ENCODE measurements at places on chromosomes 7 and 10.

DNA sequence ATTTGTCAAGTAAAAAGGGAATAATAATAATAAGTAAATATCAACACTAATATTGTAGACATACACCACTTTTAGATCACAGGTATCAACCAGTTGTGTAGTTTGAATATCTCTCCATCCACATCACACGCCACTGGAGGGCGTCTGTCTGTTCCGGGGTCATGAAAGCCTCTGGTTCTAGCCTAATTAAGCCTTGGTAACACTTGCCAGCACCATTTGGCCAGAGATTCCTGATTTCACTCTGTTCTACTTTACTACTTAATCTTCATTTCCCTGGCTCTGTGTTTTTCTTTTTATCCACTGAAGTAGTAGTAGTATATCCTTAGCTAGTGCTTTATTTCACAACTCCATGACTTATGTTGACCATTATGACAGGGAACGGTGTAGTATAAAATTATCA, 285.6 kb upstream of the POM121L12 start:
- no peak for DNase-seq

DNA sequence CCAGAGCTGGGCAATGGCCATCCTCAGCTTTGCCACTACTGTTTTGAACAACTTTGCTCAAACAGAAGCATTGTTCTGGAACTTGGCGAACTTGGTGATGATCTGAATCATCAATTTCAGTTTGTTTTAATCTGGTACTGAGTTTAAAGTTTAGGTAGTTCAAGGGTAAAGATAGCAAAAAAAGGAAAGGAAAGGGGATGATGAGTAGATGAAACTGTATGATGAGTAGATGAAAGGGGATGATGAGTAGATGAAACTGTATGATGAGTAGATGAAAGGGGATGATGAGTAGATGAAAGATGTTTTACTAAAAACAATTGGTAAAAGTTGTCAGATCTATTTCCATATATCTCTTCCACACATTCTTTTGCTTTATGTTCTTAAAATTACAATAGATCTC, 737.0 kb downstream of the LRMDA start:
- no peak for DNase-seq

DNA sequence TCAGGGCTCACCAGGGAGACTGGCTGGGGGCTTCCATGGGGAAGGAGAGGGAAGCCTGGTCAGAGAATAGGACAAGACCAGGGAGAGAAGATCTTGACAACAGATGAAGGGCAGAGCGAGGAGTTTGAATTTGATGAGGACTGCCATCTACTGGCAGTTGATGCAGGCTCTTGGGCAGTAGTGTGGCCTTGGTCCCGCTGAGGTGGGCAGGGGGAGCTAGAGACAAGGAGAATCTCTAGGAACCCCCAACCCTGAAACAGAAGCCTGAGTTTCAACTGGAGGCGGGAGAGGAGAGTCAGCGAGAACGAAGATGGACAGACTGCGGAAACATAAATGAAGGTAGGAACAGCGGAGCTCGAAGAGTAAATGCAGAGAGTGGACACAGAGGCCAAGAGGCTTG, 81.0 kb downstream of the PPP1R3C start:
- DNase-seq, result no peak

- no peak for DNase-seq
These were observed 36.3 kb upstream of the MINDY3 start for GRCh38 chr10:15896654-15897053.

GRCh38 chr10:78516236-78516635, 482.6 kb downstream of the RPS24 start:
- DNase-seq, result no peak

GRCh38 chr7:6273917-6274630, 1.6 kb upstream of the CYTH3 start:
- DNase-seq, result no peak

DNA sequence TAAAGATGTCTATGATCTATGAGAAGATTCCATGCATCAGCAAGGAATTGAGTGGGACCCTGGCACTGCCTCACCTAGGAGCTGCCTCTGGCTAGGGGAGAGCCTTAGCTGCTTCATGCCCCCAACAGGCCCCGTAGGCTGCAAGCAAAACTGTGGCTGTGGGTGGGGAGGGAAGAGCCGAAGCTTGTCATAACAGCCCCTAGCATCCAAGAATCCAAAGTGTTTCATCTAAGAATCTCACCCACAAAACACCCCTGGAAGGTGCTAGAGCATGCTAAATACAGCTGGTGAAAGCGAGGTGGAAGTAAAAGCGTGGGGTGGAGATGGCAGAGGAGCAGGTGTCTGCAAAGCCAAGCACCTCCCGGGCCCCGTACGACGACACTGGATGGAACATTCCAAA, 87.5 kb upstream of the C1QL3 start:
- DNase-seq, result no peak

DNA sequence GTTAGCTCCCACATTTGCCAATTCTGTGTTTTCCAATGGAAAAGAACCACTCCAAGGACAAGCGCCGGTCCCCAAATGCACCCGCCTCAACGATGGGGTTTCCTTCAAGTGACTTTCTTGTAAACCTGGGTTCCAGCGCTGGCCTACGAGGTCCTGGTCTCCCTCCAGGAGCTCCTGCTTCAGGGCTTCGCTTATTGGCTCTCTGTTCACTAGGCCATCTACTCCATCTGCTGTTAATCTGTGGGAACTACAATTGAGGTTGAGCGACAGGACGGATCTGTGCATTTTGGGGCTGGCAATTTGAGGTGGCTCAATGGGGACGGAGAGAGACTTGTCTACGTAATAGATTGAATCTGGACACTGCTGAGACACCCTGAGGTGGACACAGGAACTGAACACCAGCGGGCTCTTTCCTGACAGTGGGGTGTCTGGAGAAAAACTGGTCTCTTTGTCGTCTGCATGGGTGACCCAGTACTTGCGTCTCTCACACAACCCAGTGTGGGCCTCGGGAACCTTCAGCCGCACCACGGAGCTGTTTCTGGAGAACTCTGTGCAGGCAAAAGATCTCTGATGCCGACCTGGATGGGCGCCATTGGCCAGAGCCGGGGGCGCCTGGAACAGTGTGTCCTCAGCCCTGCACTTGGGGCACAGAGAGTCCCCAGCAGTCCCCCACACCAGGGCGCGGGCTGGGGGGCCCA, 115.9 kb upstream of the ADAM12 start:
- DNase-seq, result peak; percentile 14

DNA sequence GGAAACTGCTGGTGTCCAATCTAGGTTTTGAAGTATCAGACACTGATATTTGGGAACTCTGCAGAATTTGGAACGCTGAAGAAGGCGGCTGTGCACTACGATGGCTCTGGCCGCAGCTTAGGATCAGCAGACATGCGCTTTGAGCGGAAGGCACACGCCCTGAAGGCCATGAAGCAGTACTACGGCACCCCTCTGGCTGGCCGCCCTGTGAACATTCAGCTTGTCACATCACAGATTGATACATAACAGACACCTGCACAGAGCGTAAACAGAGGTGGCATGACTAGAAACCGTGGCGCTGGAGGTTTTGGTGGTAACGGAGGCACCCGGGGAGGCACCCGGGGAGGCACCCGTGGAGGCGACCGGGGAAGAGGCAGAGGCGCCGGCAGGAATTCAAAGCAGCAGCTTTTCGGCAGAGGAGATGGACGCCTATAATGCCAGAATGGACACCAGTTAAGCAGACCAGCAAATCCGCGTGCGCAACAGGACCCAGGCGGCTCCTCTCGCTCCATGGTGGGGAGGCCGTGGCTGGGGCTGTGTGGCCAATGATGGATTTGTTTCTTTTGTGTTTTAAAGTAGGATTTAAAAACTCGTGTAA, 22.2 kb upstream of the CCL24 start:
- no peak for DNase-seq

DNA sequence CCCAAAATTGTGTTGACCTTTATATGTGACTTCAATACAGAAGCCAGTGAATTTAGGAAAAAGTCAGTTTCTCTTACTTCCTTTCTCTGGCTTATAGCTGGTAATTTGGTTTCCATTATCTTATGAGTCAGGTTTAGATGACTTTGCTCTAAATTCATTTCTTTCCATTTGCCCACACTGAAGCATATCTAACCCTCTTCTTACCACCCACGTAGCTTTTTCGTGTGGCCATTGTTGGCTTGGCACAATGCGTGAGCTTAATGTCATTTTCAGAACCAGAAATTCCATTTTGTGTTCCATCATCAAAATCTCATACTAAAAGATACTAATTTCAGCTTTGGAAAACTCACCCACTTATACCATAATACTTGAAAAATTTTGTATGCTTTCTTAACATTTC, 271.2 kb downstream of the INHBA start:
- DNase-seq, result no peak

DNA sequence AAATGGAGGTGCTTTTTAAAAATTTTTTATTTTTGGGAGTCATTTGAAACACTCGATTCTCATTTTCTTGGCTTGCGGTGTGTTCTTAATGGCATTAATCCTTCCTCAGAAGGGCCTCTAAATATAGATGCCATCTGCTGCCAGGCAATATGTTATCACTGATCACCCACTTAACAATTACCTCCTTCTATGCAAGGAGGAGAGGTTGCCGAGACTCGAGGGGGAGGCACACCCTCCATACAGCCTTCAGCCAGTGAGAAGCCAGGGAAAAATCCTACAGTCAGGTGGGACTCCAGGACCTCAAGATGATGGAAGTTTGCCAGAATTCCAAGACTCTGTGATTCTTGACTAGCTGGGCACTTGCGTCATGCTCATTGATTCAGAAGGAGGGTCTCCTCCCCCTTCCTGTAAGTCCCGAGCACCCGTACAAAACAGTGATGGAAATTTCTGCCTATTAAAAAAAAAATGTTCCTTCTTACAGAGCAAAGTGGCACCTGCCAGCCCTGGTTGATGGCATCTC, 574.5 kb downstream of the TYW1 start:
- DNase-seq, result no peak

- no peak for DNase-seq
These were observed 12.9 kb downstream of the ATP6V1F start for GRCh38 chr7:128875523-128875948.

- no peak for DNase-seq
These were observed 130.9 kb downstream of the CACNA2D1 start for GRCh38 chr7:82312646-82313045.

GRCh38 chr10:113423981-113424721, 128.7 kb upstream of the HABP2 start:
- DNase-seq, result no peak

DNA sequence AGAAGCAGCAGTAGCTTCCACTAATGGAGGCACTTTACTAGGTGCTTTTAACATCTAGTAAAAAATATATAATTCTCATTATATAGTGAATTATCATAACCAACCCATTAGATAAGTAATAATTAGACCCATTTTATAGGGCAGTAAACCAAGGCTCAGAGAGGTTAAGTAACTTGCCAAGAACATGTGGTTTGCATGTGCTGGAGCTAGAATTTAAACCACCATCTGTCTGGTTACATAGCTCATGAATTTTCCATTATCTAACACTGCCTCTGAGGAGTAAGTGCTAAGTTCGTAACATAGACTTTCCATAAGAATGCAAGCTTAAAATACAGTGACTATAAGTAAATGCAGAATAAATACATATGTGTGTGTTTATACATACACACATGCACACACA, 41.9 kb downstream of the CREB3L2 start:
- DNase-seq, result no peak

DNA sequence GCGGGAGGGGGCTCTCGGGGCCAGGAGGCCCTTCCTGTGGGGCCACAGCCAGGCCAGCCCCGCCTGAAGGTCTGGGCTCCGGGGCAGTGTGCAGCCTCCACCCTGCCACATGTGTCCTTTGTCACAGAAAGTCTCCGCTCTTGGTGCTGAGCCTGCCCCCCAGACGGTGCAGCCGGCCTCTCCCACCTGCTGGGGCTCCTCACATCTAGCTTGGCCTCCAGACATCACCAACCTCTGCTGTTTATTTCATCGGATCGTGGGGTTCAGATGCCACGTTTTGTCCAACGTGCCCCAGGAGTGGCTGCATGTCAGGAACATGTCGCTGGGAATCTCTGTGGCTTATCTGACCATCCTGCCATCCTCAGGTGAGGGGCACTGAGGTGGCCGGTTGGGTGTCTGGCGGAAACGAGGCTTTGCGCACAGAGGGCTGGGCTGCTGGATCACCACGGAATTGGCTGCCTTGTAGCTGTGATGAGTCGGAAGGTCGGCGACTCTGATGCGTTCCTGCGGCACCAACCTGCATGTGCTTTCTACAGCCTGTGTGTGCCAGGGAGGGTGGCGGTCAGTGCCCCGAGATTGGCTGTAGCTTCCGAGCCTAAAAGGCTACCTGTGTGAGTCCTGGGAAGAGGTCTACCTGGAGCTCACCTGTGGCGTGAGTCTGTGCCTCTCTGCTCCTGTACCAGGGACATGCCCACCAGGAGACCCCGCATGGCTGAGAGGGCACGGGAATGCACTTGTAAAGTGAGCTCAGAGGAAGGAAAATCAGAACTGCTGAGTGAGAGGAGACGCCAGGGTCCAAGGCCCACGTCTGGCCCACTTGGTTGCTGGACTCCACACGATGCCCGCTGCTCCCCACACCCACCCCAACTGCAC, 316.4 kb downstream of the DNAJB6 start:
- DNase-seq, result no peak
